ENCODE measurements at places on chromosomes 7 and 10. TPM values are rescaled to one million over a fixed set of nuclear protein-coding genes. Genes with fewer than 3 reads are reported as not detected.

- no peak for DNase-seq
Measured at GRCh38 chr10:78896159-78896928, 172.4 kb upstream of the ZMIZ1 start.

DNA sequence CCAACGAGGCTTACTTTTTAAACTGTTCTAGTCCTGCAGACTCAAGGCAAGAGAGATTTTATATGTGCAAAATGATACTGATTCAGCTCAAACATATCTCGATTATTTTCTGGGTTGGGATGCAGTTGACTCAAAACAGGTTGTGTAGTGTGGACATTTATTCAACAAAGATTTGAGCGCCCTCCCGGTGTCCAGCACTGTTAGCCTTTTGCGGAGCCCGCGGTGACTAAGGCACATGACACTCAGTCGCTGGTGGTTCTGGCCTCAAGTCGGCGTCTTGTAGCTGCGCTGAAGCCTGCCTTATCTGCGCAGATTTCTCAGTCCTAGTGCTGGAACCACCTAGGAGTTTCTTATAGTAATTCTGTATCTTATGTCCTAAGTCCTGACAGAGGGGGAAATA lies 938 bp upstream of the CADPS2 start:
- DNase-seq: peak; percentile 72

GRCh38 chr10:99119258-99119748 lies 116.3 kb downstream of the HPSE2 start:
- DNase-seq: no peak

- DNase-seq: no peak
Measured at GRCh38 chr7:128906001-128906765, 4.3 kb downstream of the KCP start.

GRCh38 chr10:10869592-10869991 lies 148.1 kb upstream of the CELF2 start:
- no peak for DNase-seq

DNA sequence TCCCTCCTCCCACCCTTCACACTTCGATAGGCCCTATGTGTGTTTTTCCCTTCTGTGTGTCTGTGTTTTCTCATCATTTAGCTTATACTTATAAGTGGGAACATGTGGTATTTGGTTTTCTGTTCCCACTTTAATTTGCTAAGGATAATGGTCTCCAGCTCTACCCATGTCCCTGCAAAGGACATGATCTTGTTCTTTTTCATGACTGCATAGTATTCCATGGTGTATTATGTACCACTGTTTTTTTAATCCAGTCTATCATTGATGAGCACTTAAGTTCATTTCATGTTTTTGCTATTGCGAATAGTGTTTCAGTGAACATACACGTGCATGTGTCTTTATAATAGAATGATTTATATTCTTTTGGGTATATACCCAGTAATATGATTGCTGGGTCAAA lies 46.3 kb upstream of the GNAT3 start:
- no peak for DNase-seq

DNA sequence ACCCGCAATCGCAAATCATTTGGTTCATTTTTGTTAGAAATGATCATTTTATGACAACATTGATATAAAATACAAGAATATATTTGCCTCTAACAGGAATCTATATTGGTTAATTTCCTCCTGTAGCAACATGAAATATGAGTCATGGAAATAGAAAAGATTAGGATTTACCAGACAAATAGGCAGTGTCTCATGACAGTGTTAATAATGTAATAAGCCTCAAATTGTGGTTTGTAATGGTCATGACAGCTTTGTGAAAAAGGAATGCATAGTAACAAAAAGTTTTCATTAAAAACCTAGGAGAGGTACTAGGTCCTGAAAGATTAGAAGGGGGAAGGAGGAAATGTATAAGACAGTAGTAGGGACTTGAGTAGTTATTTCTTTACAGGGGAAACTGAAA lies 7.9 kb upstream of the SLK start:
- DNase-seq: no peak

DNA sequence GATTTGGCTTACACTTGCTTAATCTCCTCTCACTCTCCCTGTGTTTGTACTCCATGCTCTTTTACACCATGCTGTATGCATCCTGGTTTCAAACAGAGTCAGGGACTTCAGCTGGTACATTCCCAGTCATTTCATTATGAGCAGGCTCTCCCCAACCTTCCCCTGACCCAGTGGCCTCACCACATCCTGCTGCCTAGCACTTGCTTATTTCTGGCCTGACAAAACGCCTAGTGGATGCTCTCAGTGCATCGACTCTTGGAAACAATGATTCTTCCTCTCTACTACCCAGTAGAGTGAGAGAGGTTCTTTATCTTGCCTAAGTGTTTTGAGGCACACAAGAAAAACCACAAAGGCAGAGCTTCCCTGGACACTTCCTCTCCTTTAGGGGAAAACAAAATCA lies 63.4 kb downstream of the CAV1 start:
- no peak for DNase-seq

Gene GPR146
- 41.5 TPM for total RNA-seq

Gene CH25H
- total RNA-seq: 0.25 TPM

- DNase-seq: no peak
Measured at GRCh38 chr10:115974816-115975430, 298.1 kb downstream of the GFRA1 start.

DNA sequence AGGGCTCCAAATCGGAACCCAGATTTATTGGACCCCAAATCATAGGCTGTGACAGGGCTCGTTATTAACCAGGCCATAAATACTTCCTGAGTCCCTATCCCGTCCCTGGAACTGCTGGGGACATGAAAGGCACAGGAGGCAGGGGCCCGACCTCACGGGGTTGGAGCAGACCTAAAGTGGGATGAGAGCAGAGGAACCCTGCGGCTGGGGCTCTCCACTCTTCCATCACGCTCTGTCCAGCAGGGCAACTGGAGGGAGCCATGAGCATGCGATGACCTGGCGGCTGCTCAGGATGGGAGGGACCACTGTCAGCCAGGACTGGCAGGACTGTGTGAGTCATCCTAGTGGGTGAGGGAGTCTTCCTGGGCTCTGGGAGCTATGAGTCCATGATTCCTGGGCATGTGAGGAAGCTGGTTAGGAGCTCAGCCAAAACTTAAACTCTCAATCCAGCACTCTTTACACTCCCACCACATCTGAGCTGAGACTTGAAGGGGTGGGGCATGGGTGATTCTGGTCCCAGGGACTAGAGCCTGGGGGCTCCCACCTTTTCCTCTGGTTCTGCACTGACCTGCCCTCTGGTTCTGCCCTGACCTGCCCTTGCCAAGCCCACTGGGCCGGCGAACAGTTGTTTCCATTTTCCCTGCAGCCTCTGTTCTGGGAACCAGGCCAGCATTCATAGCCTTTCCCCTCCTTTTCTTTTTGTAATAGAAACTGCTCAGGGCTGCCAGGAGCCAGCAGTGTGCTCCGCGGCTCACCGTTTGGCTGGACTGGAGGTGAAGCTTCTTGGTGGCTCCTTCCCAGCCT lies 47.1 kb downstream of the SYPL1 start:
- DNase-seq: peak; percentile 86

- peak; percentile 18 for DNase-seq
Measured at GRCh38 chr7:372932-373791, 83.2 kb downstream of the FOXL3 start.

Gene CLEC5A
- total RNA-seq: 0.50 TPM
